ENCODE measurements at places on chromosomes 1 and 21.

DNA sequence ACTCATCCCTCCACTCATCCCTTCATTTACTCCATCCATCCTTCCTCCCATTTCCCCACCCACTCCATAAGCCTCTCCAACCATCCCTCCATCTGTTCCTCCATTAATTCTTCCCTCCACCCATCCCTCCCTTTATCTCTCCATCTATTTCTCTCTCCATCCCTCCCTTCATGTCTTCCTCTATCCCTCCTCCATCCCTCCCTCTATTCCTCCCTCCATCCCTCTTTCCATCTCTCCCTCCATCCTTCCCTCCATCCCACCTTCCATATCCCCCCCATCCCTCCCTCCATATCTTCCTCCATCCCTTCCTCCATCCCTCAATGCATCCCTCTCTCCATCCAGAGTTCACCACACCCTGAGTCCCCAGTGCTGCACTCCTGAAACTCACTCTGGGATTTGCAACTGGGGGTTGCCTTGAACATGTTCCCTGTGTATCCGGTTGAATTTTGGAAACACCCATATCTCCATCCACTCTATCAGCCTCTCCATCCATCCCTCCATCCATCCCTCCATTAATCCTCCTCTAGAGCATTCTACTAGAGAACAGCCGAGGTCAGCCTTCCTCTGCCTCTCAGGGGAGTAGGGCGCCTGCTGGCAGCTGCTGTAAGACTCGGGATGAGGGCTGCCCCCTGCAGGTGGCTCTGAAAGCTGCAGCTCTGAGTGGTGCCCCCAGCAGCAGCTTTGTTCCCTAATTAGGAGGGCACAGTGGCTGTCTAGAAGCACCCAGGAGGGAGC lies 39.4 kb downstream of the ABCG1 start:
- DNase-seq: peak; percentile 73

DNA sequence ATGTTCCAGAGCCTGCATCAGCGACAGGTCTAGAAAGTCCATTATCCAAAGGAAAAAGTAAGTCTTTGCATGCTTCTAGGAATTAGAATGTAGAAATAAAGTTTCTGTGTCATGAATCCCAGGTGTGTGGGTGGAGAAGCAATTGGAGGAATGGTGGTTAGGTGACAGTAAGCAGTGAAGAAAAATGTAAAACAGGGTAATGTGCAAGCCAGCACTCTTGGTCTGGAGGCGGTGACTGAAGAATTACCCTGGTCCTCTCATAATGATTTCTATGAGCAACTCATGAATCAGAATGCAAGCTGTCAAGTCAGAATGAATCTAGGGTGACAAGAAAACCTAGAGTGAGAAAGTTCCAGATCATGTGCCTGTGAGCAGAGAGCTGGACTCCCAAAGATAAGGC lies 33.6 kb downstream of the PLPPR4 start:
- DNase-seq: no peak

DNA sequence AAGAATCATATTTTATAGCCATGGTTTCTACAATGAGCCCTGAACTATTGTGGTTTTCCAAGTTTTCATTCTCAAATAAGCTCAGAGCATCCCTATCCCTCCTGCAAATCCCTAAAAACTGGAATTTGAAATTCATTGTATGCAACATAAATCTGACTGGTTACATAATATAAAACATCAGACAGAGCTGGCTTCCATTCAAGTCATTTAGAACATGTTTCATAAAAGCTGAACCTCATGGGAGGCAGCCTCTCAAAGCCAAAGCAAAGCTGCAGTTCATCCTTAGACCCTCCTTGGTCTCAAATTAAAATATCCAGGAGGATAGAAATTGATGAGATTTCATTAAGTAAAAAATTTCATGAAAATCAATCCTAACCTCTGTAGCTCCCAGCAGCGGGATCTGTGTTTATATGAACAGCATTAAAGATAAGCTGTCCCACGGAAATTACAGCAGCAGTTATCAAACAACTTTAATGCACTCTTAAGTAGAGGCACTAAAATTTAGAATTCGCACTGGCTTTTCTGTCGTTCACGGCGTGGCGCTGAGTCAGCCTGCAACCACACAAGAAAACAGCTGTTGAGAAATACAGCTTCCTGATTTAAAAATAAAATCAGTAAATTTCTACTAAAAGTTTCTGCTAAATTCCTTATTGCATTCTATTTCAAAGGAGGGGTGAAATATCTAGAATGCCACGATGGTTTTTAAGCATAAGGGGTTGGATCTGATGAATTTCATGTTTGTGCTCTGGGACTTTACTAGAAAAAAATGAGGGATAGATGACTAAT lies 99.9 kb upstream of the TIAM1 start:
- no peak for DNase-seq

GRCh38 chr1:232416026-232416568 lies 213.8 kb downstream of the SIPA1L2 start:
- DNase-seq: no peak

DNA sequence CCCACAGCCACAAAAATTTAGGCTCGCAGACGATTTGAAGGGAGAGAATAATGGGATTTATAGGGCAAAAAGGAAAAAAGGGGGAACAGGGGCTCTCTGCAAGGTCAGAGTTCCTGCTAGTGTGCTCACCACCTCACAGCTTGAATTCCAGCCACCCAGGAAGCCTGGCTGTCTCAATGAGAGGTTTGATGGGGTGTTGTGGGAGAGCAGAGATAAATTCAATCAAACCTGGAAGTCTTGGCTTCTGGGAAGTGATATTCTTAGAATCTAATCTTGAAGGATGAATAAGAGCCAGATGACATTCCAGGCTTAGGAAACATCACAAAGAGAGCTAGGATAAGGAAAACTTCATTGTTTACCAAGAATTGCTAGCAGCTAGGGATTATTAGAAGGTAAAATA lies 47.4 kb upstream of the C21orf91 start:
- no peak for DNase-seq

DNA sequence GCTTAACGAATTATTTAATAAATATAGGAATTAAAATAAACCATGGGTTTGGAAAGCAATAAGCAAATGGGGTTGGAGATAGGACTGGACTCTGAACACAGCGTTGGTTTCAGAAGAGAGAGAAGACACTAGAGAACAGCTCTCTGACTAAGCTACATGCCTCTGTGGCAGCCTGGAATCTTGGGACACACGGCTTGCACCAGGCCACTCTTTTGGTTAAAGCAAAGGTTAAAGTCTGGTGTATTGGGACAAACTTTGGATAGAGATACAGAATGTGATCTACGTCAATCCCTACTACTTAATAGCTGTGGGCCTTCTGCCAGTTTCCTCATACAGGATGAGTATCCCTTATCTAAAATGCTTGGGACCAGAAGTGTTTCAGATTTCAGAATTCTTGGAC lies 49.7 kb upstream of the HSD17B7 start:
- DNase-seq: no peak

DNA sequence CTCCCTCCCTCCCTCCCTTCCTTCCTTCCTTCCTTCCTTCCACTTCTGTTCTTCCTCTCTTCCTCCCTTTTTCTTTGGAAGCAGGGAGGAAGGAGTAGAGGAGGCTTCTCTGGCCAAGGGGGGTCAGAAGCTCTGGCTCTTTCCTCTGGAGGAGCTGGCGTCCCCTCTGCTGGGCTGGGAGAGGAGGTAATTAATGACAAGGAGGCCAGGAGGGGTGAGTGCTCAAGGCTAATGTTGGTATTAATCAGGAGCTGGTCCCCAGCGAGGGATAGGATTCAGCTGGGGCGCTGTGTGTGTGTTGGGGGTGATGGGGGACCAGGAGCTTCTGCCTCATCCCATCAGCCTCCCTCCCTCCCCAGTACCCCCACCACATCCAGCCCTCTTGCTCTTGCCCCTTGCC lies 6.2 kb upstream of the PEAR1 start:
- DNase-seq: no peak

DNA sequence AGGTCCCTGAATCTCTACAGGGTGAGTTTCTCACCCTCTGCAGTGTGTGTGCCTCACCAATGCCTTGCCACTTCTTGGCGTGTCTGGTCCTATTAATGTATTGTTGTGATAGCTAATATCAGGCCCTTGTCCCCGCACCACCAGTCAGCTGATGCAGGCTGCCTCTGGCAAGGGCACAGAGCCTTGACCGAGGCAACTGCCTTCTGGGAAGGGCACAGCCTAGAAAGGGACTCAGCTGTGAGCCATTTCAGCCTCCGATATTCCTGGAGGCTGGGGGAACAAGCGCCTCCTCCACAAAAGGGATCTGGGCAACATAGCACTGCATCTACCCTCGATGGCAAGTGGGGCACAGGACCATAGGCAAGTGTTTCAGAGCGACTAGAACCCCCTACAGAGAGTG lies 27.0 kb downstream of the IL10RB start:
- no peak for DNase-seq

DNA sequence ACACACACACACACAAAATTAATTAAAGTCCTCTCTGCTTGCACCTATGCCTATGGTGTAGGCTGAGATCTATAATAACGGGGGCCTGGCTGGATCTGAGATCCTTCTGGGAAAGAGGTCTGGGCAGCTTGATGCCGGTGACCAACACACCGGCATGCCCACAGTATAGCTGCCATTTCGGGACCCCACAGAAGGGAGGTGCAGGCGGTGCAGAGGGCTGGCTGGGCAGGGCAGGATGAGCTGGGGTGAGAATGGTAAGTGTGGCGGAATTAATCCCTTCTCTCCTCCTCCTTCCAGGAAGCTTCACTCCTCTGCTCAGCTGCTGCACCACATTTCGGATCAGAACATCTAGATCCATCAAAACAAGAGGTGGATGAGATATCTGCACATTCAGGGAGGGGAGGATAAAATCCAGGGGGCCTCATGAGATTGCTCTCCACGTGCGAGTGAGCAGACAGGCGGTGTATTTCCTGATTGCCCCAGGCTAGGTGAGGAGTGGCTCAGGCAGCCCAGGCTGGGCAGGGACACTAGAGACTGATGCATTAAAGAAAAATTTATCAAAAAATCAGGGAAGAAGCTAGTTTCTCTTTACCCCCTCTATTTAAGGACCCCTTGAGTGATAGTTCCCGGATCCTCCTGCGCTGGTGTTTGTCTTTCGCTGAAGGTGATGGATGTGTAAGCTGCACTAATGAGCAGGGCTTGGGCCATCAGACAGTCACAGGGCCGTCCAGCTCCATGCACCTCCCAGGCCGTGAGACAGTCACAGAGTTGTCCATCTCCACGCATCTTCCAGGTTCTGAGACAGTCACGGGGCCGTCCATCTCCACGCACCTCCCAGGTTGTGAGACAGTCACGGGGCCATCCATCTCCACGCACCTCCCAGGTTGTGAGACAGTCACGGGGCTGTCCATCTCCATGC lies 449.9 kb downstream of the PTPRU start:
- no peak for DNase-seq

Data from central memory CD4-positive, alpha-beta T cell (primary cell).